Fibroblast of skin of right quadriceps (primary cell): ENCODE measurements at places on chromosomes 1 and 21.

DNA sequence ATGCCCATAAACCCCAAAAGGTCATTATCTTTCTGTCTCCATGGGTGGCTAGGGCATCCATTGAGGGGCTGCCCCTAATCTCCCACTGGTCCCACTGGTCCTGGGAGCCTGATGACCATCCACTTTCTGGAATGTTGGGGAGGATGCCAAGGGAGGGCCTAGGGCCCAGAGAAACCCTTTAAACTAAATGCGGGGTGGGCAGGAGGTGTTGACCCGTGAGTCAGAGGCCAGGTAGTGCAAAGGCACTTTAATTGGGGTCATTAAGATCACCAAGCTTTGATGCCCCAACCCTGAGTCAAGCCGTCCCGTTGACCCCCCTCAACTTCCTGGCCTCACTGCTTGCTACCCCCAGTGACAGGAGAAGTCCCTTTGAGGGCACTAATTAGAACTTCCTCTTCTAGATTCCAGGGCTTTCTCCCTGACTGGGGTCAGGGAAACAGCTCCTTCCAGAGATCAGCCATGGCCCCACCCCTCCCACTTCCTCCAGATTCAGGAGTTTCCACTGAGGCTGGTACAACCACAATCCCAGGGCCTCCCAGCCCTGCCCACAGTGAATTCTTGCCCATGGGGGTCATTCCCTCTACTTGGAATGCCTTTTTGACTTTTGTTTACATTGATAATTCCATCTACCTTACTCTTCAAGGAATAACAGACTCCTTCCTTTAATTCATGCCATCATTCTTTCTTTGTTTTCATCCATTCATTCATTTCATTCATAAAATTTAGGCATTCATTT lies 15.5 kb upstream of the SERINC2 start:
- peak; percentile 63 for DNase-seq

DNA sequence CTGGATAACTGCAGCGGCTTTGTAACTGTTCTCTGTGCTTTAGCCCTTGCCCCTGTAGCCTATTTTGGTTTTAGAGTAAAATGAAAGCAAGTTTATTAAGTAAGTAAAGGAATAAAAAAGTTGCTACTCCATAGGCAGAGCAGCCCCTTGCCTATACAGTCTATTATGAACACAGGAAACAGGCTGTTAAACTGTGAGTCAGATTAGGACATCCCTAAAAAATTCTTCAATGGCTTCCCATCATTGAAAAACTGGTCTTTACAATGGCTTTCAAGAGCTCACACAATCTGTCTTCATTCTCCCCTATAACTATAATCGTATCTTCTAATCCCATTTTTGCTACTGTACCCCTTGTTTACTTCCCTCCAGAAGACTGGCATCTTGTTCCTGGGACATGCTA lies 43.0 kb downstream of the ATG4C start:
- peak; percentile 2 for DNase-seq

- DNase-seq = peak; percentile 65
These were observed 6.7 kb downstream of the PTTG1IP start for GRCh38 chr21:44866780-44867179.

DNA sequence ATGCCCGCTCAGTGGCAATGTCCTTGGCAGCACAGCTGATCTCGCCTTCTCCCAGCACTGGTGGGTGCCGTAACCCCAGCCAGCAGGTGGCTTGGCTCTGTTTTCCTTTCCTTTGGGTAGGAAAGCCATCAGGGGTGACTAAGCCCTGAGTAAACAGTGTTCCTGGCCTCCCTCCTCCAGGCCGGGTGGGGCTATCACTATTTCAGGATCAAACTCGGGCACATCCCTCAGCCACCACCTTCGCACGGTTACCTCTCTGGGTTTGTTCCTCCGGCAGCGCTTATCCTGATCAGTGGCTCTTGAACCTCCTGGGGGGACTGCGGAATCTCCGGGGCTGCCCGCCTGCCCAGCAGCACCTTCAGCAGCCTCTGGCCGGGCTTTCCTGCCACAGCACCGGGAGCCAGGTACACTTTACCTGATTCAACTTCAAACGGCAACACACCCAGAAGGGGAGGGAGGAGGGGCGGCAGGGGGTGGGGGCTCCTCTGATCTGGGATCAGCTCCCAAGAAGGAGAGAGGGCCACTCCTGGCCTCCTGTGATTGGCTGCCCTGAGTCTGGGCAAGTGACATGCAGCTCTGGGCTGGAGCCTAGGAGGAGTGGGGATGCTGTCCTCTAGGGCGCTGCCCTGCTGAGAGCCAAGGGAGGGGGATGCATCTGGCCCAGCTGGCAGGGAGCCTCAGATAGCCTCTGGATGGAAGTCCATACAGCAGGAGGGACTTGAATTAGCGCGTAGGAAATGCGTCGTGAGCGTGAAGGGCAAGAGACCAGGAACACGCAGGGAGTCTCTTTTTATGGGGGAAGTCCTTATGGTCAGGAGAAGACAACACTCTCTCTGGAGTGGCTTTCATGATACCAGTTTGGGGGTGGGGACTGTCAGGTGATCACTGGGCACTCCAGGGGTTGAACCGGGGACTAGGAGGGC lies at the start of gene ASCL5:
Gene ASCL5, minus strand, starts transcription at position 353 of the 923 bp plus-strand sequence. CDS start 11,812 bp downstream, outside the sequence.
- peak; percentile 21 for DNase-seq
